Activated T-cell treated with anti-CD3 and anti-CD28 coated beads for 4 hours (primary cell): ENCODE measurements at places on chromosomes 3 and 15.

DNA sequence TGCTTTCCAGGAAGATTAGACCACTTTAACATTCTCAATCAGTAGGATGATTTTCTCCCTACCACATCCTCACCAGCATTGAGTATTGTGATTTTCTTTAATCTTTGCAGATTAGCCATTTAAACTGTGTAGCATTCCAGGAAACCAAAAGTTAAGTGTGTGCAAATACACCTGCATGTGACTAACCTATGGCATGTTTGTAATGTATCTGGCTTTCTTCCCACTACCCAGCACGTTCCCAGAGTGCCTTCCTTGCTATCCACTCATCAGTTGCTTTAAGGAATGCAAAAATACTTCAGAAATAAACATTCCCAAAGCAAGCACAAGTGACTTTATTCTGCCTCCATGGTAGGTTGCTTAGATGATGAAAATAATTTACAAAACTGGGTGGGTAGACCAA lies 74.2 kb downstream of the ATG7 start:
- no peak for DNase-seq

DNA sequence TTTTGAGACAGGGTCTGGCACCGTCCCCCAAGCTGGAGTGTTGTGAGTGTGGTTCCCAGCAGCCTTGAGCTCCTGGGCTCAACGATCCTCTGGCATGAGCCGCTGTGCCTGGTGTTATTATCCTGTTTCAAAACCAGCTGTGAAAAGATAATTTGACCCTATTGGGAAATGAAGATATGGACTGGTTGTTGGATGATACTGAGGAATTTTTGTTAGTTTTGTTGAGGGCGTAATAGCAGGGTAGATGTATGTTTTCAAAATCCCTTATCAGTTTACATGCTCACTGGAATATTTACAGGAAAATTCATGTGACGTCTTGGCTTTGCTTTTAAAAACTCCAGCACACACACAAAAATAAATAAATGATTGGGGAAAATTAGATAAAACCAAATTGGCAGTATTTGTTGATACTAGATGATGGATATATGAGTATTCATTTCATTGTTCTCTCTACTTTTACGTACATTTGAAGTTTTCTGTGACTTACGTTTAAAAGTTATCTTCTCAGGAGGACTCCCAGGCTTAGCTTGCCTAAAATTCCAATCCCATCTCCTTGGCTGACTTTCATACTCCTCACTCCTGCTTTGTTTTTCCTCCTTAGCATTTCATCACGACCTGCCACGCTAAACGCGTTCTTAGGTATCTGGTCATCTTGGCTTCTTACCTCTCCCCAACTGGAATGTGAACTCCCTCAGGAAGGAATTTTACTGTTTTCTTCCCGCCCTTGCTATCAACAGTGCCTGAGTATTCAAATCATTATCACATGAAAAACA lies 56.8 kb upstream of the TFRC start:
- DNase-seq = no peak

GRCh38 chr15:51775967-51776816 lies 24.8 kb downstream of the TMOD2 start:
- DNase-seq = peak; percentile 32

DNA sequence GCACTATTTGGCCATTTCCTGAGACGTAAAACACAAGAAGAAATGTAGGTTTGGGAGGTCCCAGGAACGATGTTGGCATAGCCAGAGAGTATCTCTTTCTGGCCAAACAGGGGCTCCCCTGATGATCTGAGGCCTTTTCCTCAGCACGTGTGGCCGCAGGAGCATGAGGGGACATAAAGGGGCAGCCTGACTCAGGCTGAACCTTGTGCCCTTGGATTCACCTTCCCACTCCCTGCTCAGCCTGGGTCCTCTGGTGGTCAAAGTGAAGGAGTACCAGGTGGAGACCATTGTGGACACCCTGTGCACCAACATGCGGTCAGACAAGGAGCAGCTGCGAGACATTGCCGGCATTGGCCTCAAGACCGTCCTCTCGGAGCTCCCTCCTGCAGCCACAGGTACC lies 10.6 kb downstream of the CAND2 start:
- no peak for DNase-seq

DNA sequence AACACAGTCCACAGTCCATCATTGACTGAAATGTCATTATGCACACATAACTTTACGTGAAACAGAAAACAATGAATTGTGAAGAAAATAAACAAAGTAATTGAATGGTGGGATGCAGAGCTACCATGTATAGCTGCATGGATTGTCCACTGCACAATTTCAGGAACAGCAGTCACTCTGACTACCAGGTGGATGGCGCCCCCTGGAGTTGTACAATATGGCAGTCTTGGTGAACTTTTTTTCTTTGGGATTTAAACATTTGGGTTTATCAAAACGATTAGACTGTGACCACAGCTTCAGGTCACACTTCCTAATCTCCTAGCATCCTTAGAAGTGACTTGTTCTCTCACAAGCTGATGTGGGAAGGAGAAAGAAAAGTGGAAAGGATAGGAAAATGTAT lies 48.9 kb upstream of the TCF12 start:
- no peak for DNase-seq

DNA sequence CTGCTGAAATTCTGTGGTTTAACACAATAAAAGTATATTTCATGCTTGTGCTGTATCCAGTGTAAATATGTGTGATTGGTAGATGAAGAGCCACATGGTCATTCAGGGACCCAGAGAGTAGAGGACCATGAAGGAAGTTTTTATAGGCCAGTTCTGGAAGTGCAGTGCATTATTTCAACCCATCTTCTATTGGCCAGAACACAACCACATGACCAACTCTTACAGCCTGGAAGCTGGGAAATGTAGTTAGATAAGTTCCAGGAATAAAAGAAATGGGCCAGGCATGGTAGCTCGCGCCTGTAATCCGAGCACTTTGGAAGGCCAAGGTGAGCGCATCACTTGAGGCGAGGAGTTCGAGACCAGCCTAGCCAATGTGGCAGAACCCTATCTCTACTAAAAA lies 21.4 kb upstream of the PRTG start:
- no peak for DNase-seq

DNA sequence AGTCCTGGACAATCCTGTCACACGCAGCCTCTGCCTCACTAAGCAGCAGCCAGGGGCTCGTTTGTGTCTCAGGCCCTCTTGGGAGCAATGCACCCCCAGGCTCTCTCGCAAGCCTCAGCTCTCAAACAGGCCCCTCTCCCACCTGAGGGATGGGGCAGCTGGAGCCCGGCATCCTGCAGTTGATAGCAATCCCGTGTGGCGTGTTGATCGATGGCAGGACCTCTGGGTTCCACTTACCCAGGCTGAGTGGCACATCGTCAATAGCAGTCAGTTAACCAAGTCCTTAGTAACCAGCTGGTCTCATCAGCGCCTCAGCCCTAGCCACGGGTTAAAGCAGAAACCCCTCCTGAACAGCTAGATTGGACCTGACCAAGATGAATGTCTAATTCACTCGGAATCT lies 36.5 kb upstream of the PLXNA1 start:
- no peak for DNase-seq

GRCh38 chr15:90037961-90038631 lies 37.0 kb downstream of the ZNF710 start:
- no peak for DNase-seq

DNA sequence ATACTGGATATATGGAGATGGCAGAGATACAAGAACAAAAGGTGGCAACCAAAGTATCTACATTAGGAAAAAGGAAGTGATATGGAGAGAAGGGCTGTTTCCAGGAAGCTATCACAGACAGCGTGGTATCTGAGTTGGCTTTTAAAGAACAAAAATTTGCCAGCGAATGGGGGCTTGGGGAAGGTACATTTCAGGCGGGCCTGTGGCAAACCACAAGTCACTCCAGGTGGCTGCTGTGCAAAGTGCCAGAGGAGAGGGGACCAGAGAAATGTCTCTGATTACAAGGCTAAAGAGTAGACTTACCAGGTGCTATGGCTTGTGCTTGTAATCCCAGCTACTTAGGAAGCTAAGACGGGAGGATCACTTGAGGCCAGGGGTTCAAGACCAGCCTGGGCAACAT lies 91.1 kb downstream of the MSL2 start:
- no peak for DNase-seq

- DNase-seq = no peak
Observed at GRCh38 chr15:45399381-45400212, 21.3 kb upstream of the GATM start.

GRCh38 chr15:90864507-90864906 lies 3.9 kb upstream of the FURIN start:
- DNase-seq = no peak

DNA sequence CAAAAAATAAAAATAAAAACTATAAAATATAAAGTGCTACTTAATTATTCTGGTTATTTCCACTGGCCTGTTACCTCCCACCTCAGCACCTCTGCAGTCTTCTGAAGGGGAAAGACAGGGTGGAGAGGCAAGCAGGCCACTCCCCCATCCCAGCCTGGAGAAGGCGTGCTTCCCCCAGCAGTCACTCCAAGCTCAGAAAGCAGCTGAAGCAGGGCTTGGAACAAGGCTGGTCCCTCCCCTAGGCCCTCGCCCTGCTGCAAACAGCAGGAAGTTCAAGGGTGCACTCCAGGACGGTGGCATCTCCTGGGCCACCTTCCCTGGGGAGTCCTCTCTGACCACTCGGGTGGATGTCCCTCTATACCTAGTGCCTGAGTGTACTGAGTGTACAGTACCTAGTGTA lies 21.4 kb downstream of the CACNA2D2 start:
- no peak for DNase-seq

DNA sequence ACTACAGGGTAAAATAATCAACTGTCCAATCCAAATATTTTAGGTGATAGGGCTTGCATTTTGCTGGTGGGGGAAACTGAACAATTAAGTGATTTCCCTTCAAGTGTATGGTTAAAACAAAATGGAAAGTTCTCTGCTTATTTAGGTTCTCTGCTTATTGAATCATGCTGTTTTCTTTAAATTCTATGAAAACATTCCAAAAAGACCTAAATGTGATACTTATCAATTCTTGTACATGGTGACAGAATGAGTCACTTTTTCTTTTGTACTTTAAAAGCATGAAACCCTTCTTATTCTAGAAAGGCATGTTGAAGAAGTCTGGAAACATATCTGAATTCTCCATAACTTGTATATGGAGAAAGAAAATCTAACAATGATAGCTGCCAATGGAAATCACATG lies 192.6 kb downstream of the FMN1 start:
- DNase-seq = no peak

- peak; percentile 55 for DNase-seq
Observed at GRCh38 chr15:48330855-48331795, at the start of gene DUT. Gene DUT, plus strand, starts transcription at chr15:48331429. Its CDS starts 87 bp downstream, at chr15:48331516.

- no peak for DNase-seq
Observed at GRCh38 chr3:138257986-138258385, 70.9 kb downstream of the ARMC8 start.

- peak; percentile 53 for DNase-seq
Observed at GRCh38 chr15:67884514-67885174, 44.8 kb upstream of the RNU6-1 start.

DNA sequence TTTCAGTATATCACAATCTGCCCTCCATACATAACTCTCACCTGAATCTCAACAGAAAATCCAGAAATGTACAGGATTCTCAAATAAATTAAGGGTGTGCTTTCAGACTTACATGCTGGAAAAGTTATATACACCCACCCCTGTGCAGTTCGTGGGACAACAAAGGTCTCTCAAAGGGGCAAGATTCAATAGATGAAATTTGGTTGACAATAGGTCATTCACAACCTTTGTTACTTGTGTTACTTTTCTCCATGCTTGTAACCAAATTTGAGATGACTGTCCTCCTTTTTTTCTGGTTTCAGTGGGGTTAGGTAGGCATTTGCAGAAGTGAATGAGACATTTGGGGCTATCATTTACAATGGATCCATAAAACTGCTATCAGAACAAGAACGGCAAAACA lies 72.7 kb downstream of the SETMAR start:
- DNase-seq = no peak

DNA sequence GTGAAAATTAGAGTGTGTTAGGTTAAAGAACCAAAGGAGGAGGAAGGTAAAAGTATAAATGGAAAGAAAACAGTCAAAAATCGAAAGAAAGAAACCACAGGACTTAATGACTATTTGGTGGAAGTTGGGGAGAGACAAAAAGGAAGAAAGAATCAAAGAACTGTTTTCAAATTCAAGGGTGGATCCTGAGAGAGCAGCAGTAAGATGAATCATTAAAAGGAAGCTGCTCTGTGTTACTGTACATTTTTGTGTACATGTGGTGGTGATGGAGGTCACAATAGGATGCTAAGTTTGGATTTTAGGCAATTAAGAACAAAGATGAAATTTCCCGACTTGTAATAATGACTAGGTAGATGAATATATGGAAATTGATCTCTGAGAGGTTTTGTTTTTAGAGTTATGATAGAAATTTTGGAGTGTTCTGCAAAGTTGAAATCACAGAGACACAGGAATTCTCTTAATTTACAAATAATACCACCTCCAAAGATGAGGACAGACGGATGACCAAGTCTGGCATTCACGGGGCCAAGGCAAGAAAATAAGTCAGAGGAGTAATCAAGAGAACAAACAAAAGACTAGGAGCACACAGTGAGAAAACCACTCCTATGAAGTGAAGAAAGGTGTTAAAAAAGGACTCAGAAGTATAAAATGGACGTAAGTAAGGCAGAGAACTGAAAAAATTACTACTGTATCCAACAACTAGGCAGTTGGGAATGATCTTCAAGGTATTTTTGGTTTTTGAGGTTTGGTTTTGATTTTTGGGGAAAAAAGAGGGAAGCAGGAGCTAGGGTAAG lies 7.1 kb downstream of the DHX36 start:
- DNase-seq = no peak

- no peak for DNase-seq
Observed at GRCh38 chr15:94924971-94925598, 693.7 kb downstream of the MCTP2 start.

DNA sequence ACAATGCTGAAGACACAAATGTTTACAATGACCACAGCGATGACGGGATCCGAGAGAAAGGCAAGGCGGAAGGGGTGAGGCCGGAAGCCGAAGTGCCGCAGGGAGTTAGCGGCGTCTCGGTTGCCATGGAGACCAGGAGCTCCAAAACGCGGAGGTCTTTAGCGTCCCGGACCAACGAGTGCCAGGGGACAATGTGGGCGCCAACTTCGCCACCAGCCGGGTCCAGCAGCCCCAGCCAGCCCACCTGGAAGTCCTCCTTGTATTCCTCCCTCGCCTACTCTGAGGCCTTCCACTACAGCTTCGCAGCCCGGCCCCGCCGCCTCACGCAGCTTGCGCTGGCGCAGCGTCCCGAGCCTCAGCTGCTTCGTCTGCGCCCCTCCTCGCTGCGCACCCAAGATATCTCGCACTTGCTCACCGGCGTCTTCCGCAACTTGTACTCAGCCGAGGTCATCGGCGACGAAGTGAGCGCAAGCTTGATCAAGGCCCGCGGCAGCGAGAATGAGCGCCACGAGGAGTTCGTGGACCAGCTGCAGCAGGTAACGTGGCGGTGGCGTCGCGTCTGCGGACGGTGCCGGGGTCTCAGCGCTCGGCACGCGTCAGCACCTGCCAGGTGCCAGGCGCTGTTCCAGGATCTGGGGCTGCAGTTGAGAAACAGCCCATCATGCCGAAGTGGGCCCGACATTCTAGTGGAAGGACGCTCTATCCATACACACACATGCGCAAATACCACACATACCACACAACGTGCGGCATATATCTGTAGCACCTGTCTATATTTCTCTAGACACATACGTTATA lies at the start of gene DLEC1:
TSS of gene DLEC1 (plus strand) at position 108 of the 798 bp plus-strand sequence. CDS start at position 126, 18 bp downstream.
- DNase-seq = peak; percentile 58
